ENCODE measurements at places on chromosomes 1 and 21.

GRCh38 chr1:119720866-119721440 lies 9.2 kb downstream of the PHGDH start:
- no peak for DNase-seq

DNA sequence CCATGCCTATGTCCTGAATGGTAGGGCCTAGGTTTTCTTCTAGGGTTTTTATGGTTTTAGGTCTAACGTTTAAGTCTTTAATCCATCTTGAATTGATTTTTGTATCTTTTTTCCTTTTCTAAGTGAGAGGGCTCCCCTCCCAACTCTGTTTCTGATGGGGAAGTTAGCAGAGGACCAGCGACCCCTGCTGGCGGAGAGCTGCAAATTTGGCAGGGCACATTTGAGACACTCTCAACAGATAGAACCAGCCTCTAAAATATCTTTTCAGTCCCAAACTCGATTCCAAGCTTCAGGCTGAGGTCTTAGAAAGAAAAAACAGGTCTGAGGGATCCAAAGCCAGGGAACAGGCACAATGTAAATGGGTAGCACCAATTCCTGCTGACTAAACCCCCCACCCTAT lies 32.5 kb downstream of the LRRC3 start:
- DNase-seq, result peak; percentile 61

DNA sequence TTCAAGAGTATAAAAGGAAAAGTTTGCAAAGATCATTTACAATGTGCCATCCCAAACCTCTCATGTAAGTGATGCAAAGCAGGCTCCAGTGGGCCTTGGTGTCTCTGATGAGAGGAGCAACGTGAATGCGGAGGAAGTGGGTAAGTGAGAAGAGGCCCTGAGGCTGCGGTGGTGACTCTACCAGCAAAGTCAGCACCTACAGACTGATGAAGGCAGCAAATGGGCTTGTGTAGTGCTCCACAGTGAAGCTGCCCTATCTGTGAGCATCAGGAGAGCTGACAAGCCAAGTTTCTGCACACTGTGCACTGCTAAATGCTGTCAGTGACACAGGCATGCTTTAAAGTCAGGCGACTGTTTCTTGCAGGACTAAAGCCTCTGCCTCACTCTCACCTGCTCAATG lies 15.6 kb upstream of the RAP1A start:
- peak; percentile 64 for DNase-seq

- no peak for DNase-seq
Measured at GRCh38 chr1:21149430-21149854, 27.3 kb downstream of the EIF4G3 start.

- DNase-seq, result no peak
Measured at GRCh38 chr1:102970496-102971078, 137.7 kb downstream of the COL11A1 start.

DNA sequence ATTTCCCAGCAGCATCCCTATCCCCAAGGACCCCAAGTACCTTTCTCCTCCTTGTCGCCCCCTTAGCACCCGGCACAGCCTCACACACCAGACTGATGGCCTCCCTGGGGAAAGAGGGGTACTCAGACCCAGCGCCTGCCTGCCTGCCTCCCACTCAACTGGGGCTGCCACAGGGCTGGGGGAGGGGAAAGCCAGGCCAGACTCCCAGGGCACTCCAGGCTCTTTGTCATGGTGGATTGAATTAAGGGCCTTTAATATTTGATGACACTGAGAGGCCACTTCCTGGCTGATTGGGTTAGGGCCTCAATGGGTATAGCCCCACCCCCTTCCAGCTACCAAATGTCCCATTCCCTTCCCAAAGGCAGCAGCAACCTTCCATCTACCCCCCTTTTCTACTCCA lies 1.8 kb downstream of the SHC1 start:
- no peak for DNase-seq
